Cortex of kidney (tissue), 1 donor: ENCODE measurements at places on chromosomes 12 and 14.

DNA sequence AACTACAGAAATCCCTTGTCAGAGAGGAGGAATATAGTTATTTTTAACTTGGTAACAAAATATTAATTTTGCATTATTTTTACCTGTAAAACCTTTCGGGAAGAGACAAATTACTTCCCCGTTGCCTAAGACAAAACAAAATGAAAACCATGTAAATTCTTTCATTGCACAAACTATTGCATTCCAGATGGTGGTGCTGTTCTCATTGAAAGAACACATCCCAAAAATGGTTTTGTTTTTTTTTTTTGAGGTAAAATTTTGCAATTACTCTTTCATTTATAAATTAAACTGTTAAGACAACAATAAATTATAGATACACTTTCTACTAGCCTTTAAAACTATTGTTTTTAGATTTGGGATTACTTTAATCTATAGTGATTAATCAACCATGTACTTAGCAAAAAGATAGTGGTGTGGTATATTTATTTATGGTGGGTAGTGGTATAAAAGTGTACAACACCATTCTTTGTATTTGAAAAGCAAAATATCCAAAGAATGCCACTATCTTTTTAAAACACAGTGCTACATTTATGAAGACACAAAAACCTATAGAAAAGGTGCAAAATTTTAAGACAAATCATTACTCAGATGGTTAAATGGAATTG lies 115.5 kb downstream of the SLC38A1 start:
- no peak for DNase-seq

- no peak for DNase-seq
Measured at GRCh38 chr14:92273166-92273565, 49.8 kb upstream of the SLC24A4 start.

GRCh38 chr12:54196396-54196795 lies 7.6 kb upstream of the SMUG1 start:
- DNase-seq, result no peak

- DNase-seq, result no peak
Measured at GRCh38 chr12:21797539-21797938, 23.0 kb upstream of the KCNJ8 start.

GRCh38 chr12:11732023-11732422 lies 82.5 kb downstream of the ETV6 start:
- DNase-seq, result no peak

DNA sequence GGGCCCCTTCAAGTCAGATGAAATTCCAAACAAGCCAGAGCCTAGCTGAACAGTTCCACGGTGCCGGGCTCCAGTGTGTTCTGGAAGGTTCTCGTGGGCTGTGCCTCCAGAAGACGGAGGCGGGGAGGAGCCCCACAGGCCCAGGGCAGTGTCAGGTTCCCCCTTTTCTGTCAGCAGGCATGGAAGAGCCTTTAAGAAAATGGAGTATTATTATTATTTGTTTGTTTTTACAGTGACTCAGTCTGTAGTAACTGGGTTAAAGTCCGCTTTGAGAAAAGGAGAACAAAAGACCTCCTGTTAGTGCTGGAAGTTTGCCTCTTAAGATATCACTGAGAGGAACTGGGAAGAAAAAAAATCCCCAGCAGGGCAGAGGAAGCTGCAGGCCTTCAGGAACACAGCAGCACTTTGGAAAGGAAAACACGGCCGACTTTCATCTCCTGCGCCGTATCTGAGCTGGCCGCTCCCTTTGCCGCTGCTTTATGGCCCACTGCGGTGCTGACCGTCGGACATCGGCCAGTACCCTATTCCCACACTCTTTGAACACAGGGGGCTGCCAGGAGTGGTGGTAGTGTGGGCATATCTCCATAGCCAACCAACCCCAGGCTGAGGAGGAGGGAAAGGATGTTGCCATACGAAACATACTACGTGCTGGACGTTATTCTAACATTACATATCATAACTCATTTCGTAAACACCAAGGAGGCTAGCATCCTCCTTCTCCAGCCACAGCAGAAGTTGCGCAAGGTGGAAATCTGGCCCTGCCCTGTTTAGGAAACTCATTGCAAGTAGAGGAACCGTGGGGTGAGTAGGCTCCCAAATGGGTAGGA lies 194.0 kb downstream of the ZFP36L1 start:
- no peak for DNase-seq

- no peak for DNase-seq
Measured at GRCh38 chr12:32440120-32440865, 40.9 kb downstream of the FGD4 start.

DNA sequence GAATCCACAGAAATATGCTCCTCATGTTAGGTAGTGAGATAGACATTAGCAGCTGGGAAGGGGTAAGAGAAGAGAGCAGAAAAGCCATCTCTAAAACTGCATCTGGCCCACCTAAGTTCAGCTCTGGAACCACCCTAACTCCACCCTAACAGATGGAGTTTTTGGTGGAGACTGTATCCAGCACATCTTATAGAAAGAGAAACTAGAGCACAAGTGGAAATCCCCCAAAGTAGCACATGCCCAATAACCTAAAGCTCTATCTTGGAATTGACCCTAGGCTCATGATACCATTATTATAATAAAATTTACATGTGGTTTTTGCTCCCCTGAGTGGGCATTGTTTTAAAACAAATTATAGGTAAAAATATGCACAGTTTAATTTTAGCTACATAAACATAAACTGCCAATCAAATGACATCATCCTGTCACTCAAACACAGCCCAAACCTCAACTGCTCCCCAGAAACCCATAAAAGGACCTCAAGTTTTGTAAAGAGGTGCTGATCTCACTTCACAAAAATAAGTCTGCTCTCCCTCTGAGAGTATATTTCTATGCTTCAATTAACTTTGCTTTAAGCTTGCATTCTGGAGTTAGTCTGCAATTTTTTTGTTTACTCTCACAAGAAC lies 206.4 kb downstream of the PIK3C2G start:
- DNase-seq, result no peak

DNA sequence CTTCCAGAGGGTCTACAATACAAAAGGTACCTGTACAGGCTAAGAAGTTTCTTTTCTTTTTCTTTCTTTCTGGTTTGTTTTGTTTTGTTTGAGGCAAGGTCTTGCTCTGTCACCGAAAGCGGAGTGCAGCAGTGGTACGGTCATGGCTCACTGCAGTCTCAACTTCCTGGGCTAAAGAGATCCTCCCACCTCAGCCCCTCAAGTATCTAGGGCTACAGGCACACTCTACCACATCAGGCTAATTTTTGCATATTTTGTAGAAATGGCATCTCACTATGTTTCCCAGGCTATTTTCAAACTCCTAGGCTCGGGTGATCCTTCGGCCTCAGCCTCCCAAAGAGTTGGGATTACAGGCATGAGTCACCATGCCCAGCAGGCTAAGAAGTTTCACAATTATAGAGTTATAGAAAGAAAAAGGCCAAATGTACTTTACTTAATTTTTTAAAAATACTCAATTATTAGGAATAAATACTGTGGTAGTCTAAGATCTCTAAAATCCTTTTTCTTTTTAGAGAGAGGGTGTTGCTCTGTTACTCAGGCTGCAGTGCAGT lies 3.0 kb upstream of the PIGH start:
- DNase-seq, result no peak

- no peak for DNase-seq
Measured at GRCh38 chr14:75457648-75458165, 29.9 kb downstream of the JDP2 start.

DNA sequence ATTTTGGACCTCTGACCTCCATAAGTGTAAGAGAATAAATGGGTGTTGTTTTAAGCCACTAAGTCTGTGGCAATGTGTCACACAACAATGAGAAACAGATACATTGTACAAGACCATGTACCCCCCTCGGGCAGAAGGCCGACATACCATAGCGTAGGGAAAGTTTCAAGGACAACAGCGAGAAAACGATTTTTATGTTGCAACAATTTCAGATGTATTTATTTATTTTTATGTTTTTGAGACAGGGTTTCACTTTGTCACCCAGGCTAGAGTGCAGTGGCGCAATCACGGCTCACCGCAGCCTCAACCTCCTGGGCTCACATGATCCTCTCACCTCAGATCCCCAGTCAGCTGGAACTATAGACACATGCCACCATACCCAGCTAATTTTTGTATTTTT lies 136.4 kb upstream of the NCOR2 start:
- no peak for DNase-seq

- no peak for DNase-seq
Measured at GRCh38 chr14:54329082-54329695, 67.6 kb upstream of the CDKN3 start.

- no peak for DNase-seq
Measured at GRCh38 chr12:64864319-64864718, 39.9 kb downstream of the TBC1D30 start.

GRCh38 chr12:118586433-118586832 lies 210.1 kb downstream of the SUDS3 start:
- no peak for DNase-seq

GRCh38 chr12:29316752-29317151 lies 64.2 kb downstream of the ERGIC2 start:
- no peak for DNase-seq

- no peak for DNase-seq
Measured at GRCh38 chr12:130124605-130125244, 37.5 kb upstream of the FZD10 start.

DNA sequence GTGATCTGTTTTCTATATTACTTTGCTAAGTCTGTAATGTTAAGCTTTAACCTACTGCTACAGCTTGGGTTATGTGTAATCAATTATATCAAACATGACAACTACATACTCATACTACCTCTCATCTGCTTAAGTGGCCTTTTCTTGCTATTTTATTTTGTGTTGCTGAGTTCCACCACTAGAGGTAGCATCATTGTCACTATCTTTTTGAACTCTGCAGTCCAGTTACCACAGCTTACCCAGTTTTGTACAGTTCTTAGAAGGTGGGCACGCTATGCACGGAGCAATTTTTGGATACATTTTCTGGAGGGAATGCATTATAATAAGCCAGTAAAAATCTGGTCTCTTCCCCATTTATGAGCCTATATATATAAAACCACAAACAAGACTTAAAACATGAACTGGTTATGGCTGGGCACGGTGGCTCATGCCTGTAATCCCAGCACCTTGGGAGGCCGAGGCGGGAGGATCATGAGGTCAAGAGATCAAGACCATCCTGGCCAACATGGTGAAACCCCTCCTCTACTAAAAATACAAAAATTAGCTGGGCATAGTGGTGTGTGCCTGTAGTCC lies 48.5 kb downstream of the SAV1 start:
- no peak for DNase-seq

DNA sequence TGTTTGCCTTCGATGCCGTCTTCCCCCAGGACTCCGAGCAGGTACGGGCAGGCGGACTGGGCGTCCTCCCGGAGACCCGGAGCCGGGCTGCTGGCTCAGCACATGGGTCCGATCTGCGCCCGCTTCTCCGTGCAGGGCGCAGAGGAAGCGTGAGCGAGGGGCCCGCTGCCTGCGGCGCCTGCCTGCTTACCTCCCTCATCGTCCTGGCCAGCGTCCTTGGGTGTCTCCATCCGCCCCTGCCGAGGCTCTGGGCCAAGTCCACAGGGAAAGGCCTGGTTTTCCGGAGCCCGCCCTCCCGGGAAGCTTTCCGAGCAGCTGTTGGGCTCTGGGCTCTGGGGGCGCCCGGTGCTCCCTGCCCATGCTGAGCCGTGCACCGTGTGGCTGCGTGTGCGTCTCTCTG lies 33.5 kb downstream of the KIF26A start:
- DNase-seq, result no peak

DNA sequence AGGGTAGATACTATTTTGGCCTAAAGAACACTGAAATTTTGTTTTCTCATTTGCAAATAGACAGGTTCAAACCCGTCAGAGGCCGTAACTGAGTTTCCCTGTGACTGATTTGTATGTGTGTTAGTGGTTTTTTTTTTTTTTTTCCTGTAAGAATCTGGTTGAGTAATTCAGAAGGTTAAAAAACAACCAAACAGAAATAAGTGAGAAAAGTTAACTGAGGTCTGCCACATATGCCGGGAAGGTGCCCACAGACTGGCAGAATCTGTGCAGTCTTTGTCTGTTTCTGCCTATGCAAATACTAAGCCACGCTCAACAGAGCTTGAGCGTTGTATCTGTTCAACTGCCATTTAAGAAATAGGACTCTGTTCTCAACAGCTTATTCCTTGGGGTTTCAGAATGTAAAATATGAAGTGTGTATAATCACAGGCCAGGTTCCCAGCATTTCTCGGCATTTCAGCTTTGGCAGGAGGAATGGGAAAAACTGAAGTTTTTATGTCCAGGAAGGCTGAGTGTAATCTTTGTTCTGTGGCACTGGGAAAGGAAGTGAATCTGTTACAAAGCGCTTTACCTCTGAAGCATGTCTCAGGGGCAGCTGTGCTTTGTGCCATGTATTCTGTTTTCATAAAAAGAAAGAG lies 181.9 kb downstream of the PRKCH start:
- no peak for DNase-seq

GRCh38 chr12:127170226-127171180 lies 1096.5 kb upstream of the TMEM132C start:
- no peak for DNase-seq

GRCh38 chr14:88914956-88915355 lies 90.5 kb downstream of the TTC8 start:
- DNase-seq, result no peak

GRCh38 chr12:45244561-45245343 lies 28.9 kb downstream of the ANO6 start:
- DNase-seq, result no peak

- DNase-seq, result no peak
Measured at GRCh38 chr14:93333631-93334103, 831 bp upstream of the BTBD7 start.

DNA sequence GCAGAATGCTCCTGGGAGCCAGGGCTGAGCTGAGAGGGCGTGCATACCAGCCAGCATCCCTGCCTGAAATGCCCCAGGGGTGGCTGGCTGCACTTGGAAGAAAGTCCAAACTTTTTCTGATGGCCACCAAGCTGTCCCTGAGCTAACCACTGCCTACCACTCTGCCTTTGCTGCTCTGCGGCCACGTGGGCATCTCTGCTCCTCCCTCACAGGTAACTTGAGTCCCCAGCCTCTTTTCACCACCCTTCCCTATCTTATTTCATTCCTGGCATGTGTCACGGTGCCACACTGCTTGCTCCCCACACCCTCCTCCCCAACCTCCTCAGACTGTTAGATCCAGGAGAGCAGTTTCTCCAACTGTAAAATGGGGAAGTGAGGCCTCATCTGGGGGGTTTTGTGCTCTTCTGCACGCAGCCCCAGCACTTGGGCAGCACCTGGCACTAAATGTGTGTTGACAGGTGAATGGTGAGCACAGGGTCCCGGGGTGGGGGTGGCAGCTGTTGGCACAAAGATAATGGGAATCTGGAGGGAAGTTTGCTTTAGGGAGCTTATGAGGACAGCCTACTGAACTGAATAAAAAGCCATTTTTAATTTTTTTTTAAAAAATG lies 113.0 kb downstream of the GLT1D1 start:
- DNase-seq, result no peak
